ENCODE measurements at places on chromosomes 11 and 22. TPM values are rescaled to one million over a fixed set of nuclear protein-coding genes. Genes with fewer than 3 reads are reported as not detected.

HBG2 gene
- polyA plus RNA-seq = not detected

BTBD18 gene
- 0.25 TPM for polyA plus RNA-seq

YPEL4 gene
- 0.27 TPM for polyA plus RNA-seq

P4HA3 gene
- polyA plus RNA-seq = not detected

C1QTNF4 gene
- polyA plus RNA-seq = 0.22 TPM

- H3K27me3 ChIP-seq = peaks cover 4% of the 10 kb centered on the region
- DNase-seq = no peak
- H3K27ac ChIP-seq = no peak overlapping the region
Observed at GRCh38 chr11:15873501-15873900, 482.8 kb downstream of the SOX6 start.

DNA sequence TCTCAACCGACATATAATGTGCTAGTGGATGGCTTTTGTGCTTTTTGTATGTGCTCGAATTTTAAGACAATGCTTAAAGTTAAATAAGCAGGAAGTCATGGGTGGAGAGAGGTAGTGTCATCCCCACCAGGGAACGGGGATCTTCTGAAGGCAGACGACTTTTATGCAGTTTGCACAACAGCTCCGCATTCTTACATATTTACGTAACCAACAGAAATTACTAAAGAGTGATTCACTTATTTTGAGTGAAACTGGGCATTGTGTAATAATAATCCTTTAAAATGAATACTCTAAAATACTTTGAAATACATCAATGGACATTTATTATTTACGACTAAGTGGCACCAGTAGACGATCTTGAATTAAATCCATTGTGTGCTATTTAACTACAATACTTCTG, 305.1 kb downstream of the CNTN5 start:
- no peak for DNase-seq
- H3K4me3 ChIP-seq = no peak overlapping the region
- H3K27ac ChIP-seq = no peak overlapping the region
- no peaks in the 10 kb centered on the region for H3K36me3 ChIP-seq

DNA sequence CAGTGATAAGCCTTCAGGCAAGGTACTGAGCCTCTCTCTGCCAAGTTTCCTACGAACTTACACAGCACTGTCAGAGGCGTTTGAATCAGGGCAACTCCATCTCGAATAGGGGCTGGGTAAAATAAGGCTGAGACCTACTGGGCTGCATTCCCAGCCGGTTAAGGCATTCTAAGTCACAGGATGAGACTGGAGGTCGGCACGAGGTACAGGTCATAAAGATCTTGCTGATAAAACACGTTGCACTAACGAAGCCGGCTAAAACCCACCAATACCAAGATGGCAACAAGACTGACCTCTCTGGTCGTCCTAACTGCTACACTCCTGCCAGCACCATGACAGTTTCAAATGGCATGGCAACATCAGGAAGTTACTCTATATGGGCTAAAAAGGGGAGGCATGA, 20.4 kb upstream of the POGLUT3 start:
- no peak overlapping the region for H3K27ac ChIP-seq
- no peaks in the 10 kb centered on the region for H3K4me1 ChIP-seq
- DNase-seq = no peak
- H3K36me3 ChIP-seq = peaks cover 10% of the 10 kb centered on the region
- no peaks in the 10 kb centered on the region for H3K27me3 ChIP-seq

DNA sequence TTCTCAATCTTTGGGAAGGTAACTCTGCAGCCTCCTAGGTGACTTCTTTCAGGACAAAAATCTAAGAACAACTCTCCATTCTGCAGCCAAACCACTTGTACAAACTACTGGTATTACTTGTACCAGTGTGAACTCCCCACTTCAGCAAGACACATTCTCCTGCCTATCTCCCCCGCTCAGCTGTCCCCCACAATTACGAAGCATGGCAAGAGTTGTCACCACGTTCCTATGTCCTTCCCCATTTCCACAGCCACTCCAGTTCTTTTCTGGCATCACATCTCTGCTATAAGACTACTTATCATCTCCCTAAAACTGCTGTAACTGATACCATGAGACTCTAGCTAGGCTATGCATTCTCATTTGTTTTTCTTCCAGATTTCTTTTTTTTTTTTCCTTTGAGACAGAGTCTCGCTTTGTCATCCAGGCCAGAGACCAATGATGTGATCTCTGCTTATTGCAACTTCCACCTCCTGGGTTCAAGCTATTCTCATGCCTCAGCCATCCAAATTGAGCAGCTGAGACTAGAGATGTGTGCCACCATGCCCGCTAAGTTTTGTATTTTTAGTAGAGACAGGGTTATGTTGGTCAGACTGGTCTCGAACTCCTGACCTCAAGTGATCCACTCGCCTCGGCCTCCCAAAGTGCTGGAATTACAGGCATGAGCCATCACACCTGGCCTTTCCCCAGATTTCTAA, 71.9 kb upstream of the CDON start:
- no peaks in the 10 kb centered on the region for H3K4me1 ChIP-seq
- H3K36me3 ChIP-seq = no peaks in the 10 kb centered on the region
- H3K27me3 ChIP-seq = no peaks in the 10 kb centered on the region
- no peak overlapping the region for H3K4me3 ChIP-seq
- H3K27ac ChIP-seq = no peak overlapping the region

DNA sequence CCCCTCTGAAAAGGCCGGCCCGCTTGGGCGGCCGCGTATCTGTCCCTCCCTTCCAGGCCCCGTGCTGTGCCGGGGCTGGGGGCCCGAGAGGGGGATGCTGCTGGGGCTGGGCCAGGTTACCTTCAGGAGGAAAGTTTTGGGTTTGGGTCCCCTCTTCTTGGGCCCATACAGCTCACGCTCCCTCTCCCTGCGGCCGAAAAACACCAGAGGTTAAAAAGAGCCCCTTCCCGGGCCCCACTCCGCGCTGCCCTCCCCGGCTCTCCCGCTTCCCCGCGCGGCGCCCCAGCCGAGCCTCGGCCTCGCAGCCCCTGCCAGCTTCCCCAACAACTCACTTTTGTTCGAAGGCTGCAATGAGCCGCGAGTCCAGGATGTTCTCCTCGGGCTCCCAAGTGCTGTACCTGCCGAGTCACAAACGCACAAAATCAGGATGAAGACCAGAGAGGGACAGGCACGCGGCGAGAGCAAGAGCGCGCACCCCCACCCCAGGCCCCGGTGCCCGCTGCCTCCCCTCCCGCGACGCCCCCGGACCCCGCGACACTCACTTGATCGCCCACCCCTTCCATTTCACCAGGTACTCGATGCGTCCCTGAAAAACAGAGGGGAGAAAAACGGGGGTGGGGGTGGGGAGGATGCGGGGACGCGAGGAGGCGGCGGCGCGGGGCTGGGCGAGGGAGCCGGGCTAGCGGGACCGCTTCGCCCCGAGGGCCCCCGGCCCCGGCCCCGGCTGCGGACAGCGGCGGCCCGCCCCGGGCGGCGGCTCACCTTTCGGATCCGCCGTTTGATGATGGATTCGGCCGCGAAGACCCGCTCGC, 450 bp downstream of the CBX6 start:
- no peaks in the 10 kb centered on the region for H3K27me3 ChIP-seq
- H3K27ac ChIP-seq = peak overlapping the region; percentile 90
- peak; percentile 22 for DNase-seq
- peaks cover 52% of the 10 kb centered on the region for H3K4me1 ChIP-seq
- H3K36me3 ChIP-seq = peaks cover 16% of the 10 kb centered on the region

DNA sequence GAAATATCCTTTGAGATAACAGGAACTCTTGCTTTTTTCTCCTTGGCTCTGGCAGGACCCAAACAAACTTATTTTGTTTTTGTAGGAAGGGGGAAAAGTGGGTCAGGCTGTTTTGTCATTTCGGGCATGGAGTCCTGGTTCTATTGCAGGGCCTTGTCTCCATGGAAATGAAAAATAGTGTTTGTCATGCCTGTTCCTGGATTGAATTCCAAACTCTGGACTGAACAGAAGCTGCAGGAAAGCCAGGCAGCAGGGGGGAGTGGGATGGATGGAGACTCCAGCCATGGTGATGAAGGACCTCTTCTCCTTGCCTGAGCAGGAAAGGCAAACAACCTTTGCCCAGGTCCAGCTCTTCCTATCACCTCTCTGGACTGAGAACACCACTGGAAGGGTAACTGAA, 87.0 kb downstream of the SCN3B start:
- DNase-seq = no peak
- H3K27me3 ChIP-seq = peaks cover 2% of the 10 kb centered on the region
- no peak overlapping the region for H3K4me3 ChIP-seq
- H3K27ac ChIP-seq = no peak overlapping the region

DNA sequence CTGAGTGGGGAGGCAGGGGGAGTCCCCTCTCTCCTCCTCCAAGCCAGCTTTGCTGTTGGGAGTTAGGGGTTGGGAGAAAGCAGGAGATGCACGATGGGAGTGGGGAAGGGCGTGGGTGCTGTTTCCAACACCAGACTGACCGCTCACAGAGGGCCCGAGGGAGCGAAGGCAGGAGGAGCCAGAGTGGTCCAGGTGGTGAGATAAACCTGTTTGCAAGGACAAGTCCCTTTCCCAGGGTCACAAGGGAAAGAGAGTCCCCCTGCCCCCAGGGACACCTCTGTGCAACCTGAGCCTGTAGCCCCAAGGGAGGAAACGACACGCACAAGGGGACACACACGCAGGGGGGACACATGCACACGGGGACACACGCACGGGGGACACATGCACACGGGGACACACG, 42.2 kb downstream of the WNT11 start:
- no peaks in the 10 kb centered on the region for H3K4me1 ChIP-seq
- H3K36me3 ChIP-seq = no peaks in the 10 kb centered on the region
- H3K27me3 ChIP-seq = no peaks in the 10 kb centered on the region
- H3K4me3 ChIP-seq = no peak overlapping the region
- H3K27ac ChIP-seq = no peak overlapping the region
- DNase-seq = no peak

DNA sequence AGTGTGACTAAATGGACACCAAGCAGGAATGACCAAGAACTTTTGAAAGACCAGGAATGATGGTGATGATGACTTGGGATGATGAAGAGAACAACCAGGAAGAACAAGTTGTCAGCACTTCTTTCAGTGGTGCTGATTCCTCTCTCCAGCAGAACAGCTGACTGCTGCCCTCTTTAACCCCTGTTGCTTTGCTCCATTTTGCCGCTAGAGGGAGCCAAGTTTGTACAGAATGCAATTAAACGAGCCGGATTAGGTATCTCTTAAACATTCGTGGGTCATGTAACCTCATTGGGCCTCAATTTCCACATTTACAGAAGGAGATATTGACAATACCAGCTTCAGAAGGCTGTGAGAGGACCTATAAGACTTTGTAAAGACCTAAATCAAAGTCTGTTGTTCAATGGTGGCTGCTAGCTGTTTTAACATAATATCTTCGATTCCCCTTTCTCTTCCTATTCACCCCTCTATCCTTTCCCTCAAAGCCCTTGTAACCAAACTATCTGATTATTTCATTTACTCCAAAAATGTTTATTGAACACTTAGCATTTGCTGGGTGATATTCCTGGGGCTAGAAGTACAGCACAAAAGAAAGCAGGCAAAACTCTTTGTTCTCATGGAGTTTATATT, 1.9 kb downstream of the OR4S1 start:
- no peaks in the 10 kb centered on the region for H3K36me3 ChIP-seq
- peaks cover 13% of the 10 kb centered on the region for H3K27me3 ChIP-seq
- peaks cover 5% of the 10 kb centered on the region for H3K4me1 ChIP-seq
- no peak overlapping the region for H3K4me3 ChIP-seq
- H3K27ac ChIP-seq = no peak overlapping the region

GRCh38 chr11:122745111-122745510, 89.6 kb downstream of the UBASH3B start:
- no peak overlapping the region for H3K27ac ChIP-seq
- no peak for DNase-seq
- no peaks in the 10 kb centered on the region for H3K36me3 ChIP-seq
- no peaks in the 10 kb centered on the region for H3K27me3 ChIP-seq

- H3K27me3 ChIP-seq = no peaks in the 10 kb centered on the region
- H3K36me3 ChIP-seq = no peaks in the 10 kb centered on the region
- H3K27ac ChIP-seq = no peak overlapping the region
- peak; percentile 18 for DNase-seq
- H3K4me3 ChIP-seq = no peak overlapping the region
Observed at GRCh38 chr11:71188073-71188472, 64.3 kb downstream of the SHANK2 start.

GRCh38 chr11:12642040-12642439, 32.2 kb upstream of the TEAD1 start:
- no peak overlapping the region for H3K27ac ChIP-seq
- H3K4me1 ChIP-seq = no peaks in the 10 kb centered on the region
- no peak overlapping the region for H3K4me3 ChIP-seq
- DNase-seq = no peak

GRCh38 chr11:87114093-87114492, 76.4 kb downstream of the TMEM135 start:
- H3K4me3 ChIP-seq = no peak overlapping the region
- no peak for DNase-seq
- H3K27me3 ChIP-seq = no peaks in the 10 kb centered on the region
- H3K36me3 ChIP-seq = peaks cover 2% of the 10 kb centered on the region
- peaks cover 12% of the 10 kb centered on the region for H3K4me1 ChIP-seq

DNA sequence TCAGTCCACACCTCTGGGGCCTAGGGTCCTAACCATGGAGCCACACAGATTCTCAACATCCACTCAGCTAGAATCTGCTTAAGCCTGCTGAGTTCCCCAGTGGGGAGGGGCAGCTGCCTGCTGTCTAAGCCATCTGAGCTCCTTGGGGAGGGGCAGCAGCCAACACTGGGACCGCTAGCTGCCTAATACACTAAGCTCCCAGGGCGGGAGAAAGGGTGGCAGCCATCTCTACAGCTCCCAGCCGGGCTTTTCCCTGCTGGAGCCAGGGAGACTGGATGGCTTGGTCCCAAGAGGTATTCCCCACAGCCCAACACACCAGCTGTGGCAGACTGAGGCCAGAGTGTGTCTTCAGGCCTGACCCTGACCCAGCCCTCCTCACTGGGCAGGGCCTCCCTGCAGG, 217.3 kb upstream of the TMEM45B start:
- no peaks in the 10 kb centered on the region for H3K36me3 ChIP-seq
- no peak overlapping the region for H3K27ac ChIP-seq
- H3K27me3 ChIP-seq = peaks cover 3% of the 10 kb centered on the region
- H3K4me1 ChIP-seq = no peaks in the 10 kb centered on the region

DNA sequence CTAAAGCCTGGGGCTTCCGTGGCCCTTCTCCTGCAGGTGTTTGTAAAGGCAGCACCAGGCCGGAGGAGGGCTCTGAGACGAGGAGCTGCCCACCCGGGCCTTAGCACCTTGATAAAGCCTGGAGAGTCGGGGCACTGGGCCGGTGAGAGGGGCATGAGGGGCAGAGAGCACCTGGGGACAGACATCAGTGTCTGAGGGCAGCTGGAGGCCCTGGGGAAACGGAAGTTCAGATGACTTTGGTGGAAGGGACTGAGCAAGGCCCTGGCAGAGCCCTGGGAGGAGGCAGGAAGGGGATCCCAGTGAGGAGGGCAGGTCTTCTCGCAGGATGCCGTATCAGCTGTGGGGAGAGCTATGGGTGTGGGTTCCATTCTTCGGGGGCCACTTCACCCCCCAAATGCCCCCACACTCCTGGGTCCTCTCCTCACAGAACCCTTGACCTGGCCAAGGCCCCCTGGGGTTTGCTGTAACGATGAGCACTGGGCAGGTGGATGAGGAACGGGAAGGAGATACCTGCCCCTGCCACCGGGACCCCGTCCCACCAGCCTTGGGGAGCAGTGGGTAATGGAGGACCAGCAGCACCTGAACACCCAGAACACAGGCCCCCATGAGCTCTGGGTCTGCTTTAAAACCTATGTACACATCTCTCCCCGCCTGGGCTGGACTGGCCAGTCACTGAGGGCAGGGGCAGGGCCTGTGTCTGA, 7.4 kb downstream of the C1QTNF6 start:
- no peaks in the 10 kb centered on the region for H3K27me3 ChIP-seq
- peak; percentile 44 for DNase-seq
- peak overlapping the region; percentile 57 for H3K27ac ChIP-seq
- no peak overlapping the region for H3K4me3 ChIP-seq

- H3K27me3 ChIP-seq = no peaks in the 10 kb centered on the region
- no peak overlapping the region for H3K27ac ChIP-seq
- no peak for DNase-seq
Observed at GRCh38 chr11:113840932-113841664, 34.3 kb downstream of the USP28 start.
